GM12891 (cell line): ENCODE measurements at places on chromosomes 5 and 9.

GRCh38 chr5:88183255-88183654, 85.4 kb downstream of the TMEM161B start:
- DNase-seq, result no peak

DNA sequence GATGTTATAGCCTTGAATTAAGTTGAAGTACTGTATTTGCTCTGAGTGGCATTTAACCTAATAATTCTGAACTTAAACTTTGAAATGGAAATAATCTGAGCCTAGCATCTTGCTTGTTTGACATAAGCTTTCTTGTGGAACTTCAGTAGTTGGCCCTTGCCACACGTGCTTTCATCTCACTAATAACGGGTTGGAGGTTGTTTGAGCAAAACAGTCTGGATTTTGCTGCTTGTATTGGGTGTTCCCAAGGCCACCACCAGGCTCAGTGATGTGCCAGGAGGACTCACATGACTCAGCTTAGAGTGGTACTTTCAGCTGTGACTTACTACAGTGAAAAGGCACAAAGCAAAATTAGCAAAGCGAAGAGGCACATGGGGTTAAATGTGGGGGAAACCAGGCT, 35.7 kb downstream of the SECISBP2 start:
- DNase-seq, result no peak

DNA sequence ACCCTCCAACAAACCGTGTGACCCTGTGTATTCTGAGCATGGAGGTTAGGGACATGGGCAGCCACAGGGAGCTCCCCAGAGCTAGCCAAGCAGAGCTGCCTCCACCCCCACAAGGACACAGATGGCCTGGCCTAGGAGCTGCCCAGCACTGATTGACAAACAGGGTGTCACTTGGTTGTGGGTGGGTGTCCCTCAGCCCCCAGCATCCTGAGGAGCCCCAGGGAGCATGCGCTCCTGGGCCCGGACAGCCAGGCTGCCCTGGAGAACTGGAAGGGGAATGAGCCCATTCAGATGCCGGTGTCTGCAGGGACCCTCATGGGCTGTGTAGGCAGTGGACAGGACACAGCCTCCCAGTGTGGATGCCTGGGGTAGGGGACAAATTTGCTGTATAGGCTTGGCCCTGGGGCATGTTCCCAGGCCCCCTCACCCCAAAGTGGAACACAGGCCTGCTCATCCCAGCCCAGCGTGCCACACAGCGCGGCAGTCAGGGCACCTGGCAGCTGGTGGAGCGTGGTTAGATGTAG, 124.8 kb upstream of the LMX1B start:
- DNase-seq, result no peak

DNA sequence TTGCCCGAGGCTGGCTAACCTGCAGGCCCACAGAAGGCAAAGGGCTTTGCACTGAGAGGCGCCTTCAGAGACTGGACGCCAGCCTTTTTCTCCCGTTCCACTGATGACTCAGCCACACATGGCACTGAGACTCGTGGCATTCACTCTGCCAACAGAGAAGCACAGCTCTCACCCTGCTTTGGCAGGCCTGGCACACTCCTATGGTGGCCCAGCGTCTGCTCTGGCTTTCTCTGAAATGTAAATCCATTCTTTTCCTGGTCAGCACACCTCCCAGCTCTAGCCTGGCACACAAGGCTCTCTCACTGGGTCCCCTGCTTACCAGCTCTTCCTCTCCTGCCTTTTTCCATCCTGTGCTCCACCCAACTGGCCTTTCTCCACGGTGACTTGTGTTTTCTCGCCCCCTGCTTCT, 5.9 kb upstream of the MELK start:
- DNase-seq, result no peak

- no peak for DNase-seq
These were observed 366.0 kb downstream of the ARRDC3 start for GRCh38 chr5:91016954-91017700.

GRCh38 chr9:13209498-13209897, 70.0 kb downstream of the MPDZ start:
- no peak for DNase-seq

- DNase-seq, result no peak
These were observed 40.6 kb downstream of the ACTL7B start for GRCh38 chr9:108815156-108815555.

- DNase-seq, result no peak
These were observed 333.2 kb downstream of the NDUFS4 start for GRCh38 chr5:53893626-53894025.

- DNase-seq, result no peak
These were observed 139.8 kb downstream of the ELAVL2 start for GRCh38 chr9:23686257-23686656.
